Activated CD4-positive, alpha-beta memory T cell treated with anti-CD3 and anti-CD28 coated beads for 36 hours (primary cell): ENCODE measurements at places on chromosomes 1 and 21. TPM values are rescaled to one million over a fixed set of nuclear protein-coding genes. Genes with fewer than 3 reads are reported as not detected.

PGLYRP3 gene
- total RNA-seq: not detected

GRCh38 chr1:246878551-246878950, 53.2 kb downstream of the AHCTF1 start:
- peaks cover 20% of the 10 kb centered on the region for H3K4me1 ChIP-seq
- no peaks in the 10 kb centered on the region for H3K27me3 ChIP-seq
- no peak overlapping the region for H3K27ac ChIP-seq
- peaks cover 37% of the 10 kb centered on the region for H3K36me3 ChIP-seq
- H3K4me3 ChIP-seq: no peak overlapping the region

RNU1-4 gene
- 1,409 TPM for total RNA-seq

- H3K27ac ChIP-seq: no peak overlapping the region
- DNase-seq: no peak
- no peak overlapping the region for H3K4me3 ChIP-seq
- H3K4me1 ChIP-seq: peaks cover 5% of the 10 kb centered on the region
- peaks cover 18% of the 10 kb centered on the region for H3K27me3 ChIP-seq
These were observed 12.7 kb upstream of the TNNI1 start for GRCh38 chr1:201434266-201434665.

GRCh38 chr21:37032877-37033471, 26.5 kb downstream of the RIPPLY3 start:
- no peak overlapping the region for H3K27ac ChIP-seq
- H3K4me3 ChIP-seq: no peak overlapping the region
- no peaks in the 10 kb centered on the region for H3K36me3 ChIP-seq
- no peak for DNase-seq

DNA sequence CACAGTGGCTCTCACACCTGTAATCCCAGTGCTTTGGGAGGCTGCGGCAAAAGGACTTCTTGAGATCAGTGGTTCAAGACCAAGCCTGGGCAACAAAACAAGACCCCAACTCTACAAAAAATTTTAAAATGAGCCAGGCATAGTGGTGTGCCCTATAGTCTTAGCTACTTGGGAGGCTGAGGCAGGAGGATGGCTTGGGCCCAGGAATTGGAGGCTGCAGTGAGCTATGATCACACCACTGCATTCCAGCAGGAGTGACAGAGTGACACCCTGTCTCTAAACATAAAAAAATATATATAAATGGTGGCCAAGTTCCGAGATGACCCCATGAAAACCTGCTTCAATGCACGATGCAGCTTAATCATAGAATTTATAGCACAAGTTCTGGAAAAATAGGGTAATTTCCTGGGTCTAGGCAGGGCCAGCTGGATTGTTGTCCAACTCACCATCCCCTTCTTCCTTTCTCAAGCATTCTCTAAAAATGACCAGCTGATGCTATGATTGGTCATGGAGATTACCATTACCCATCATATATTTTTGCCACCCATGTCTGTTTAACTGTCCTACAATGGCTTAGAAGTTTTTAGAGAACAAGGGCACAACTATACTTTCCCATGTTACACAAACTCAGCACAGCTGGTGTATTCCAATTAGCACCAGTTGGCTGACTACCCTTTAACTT, 5.3 kb upstream of the GNPAT start:
- H3K4me1 ChIP-seq: peaks cover 46% of the 10 kb centered on the region
- H3K27me3 ChIP-seq: no peaks in the 10 kb centered on the region
- no peak for DNase-seq
- H3K27ac ChIP-seq: no peak overlapping the region
- no peak overlapping the region for H3K4me3 ChIP-seq

DNA sequence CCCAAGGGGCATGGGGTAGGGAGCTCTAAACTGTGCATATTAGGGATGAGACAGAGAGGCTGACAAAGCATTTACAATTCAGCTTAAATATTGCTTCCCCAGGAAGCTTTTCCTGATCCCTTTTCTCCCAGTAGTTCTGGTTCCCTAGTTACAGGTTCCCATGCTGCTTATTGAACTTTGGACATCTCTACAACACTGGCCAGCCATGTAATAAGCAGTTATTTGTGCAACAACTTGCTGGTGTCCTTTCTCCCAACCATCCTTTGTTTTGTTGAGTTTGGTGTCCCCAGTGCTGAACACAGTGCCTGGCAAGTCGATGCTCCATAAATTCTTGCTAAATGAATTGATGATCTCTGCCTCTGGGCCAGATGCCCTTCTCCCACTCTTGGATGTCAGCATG, 80.6 kb downstream of the PLXNA2 start:
- no peak overlapping the region for H3K4me3 ChIP-seq
- no peaks in the 10 kb centered on the region for H3K36me3 ChIP-seq
- H3K27me3 ChIP-seq: peaks cover 25% of the 10 kb centered on the region
- DNase-seq: no peak
